ENCODE measurements at places on chromosomes 12 and 14.

DNA sequence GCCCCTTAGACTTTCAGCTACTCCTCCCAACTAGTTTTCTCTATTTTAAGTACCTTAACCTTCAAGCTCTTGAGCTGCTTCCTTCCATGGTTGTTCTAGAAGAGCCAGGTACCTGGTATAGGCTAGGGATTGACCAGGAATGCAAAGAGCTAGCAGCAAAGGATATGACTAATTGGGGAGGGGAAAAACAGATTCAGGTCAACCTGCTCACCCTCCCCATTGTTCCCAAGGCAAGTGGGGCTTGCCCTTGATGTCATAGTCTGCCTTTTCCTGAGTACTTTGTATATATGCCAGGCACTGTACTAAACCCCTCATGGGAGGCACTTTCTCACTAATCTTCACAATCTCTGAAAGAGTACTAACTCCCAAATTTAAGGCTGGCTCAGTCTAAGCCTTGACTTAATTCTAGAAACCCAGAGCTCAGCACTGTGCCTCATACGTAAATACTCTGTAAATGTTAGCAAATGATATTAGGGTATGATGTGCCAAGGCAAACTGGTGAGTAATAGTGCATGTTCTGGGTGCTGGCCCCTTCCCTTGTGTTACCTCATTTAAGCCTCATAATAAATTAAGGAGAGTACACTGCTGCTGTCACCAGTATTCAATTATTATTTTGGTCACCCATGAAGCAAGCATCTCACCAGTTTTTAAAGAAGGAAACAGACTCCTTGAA is 42.2 kb downstream of the SUDS3 start:
- no peak for DNase-seq

GRCh38 chr14:90732718-90733117 is 83.5 kb downstream of the TTC7B start:
- peak; percentile 52 for DNase-seq

DNA sequence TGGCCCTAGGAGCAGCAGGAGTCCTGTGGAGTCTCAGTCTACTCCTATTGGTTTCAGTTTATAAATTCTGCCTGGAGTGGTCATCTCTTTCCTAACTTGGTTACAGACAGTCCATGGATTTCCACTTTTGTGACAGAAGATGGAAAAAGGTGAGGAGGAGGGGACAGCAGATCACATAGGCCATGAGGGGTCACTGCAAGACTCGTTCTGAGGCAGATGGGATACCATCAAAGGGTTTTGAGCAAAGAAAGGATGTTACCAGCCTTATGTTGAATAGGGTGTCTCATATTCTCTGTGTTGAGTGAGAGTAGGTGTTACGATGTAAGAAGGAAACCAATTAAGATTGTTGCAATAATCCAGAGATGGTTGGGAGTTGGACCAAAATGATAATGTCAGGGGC is 15.3 kb downstream of the PDE3A start:
- DNase-seq = no peak

DNA sequence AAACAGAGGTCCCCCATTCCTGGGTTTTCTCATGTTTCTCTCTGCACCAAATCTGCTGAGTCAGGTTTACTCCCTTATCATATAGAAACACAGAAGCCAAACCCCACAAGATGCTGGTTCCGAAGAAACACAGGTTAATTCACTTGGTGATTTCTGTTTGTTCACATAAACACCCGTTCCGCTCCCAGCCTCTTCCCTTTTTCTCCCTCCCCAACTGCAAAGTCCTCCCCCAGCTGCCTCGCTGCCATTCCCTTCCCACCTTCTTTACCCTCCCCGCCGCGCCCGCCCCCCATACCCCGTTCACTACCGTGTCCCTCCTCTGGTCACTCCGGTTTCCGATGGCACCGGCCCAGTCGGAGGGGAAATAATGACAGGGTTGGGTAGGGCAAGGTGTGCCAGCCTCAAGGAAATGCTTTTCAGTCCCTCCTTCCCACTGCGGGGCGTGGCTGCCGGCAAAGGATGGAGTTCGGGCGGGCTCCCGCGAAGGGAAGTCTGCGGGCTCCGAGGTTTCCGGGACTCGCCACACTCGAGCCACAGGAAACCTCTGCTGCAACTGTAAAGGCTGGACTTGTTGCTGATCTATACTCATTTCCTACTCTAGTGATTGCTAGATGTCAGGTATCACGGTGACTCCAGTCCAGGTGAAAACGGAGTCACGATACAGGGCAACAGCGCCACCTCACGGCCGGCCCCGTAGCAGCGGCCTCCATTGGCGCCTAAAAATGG is at the start of gene STYK1:
Gene STYK1 (minus strand): TSS at position 394 of the 726 bp plus-strand sequence. CDS start 39,434 bp downstream, outside the sequence.
- peak; percentile 26 for DNase-seq

GRCh38 chr12:20369305-20370013 is 1.1 kb downstream of the PDE3A start:
- DNase-seq = peak; percentile 16

GRCh38 chr14:95302667-95303506 is 16.8 kb downstream of the CLMN start:
- no peak for DNase-seq

DNA sequence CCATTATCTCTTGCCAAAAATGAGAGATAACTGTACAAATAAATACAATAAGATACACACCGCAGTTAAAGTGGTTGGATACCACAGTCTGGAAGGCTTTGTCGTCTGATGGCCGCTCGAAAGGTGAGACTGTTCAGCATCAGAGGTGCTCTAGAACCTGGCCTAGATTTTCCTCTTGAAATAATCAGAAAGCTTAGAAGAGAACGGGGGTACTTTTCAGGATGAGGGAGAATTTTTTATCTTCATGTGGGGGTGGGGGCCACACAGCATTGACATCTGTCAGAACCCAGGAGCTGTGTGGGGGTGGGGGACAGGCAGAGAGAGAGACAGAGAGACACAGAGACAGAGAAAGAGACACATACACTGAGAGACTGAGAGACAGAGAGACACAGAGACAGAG is 90.5 kb downstream of the GALNT9 start:
- no peak for DNase-seq

- no peak for DNase-seq
These were observed 313.0 kb downstream of the CEP128 start for GRCh38 chr14:80628547-80628946.

GRCh38 chr12:5588591-5588990 is 156.7 kb downstream of the NTF3 start:
- DNase-seq = no peak

- no peak for DNase-seq
These were observed 80.0 kb downstream of the CIT start for GRCh38 chr12:119797090-119797489.

DNA sequence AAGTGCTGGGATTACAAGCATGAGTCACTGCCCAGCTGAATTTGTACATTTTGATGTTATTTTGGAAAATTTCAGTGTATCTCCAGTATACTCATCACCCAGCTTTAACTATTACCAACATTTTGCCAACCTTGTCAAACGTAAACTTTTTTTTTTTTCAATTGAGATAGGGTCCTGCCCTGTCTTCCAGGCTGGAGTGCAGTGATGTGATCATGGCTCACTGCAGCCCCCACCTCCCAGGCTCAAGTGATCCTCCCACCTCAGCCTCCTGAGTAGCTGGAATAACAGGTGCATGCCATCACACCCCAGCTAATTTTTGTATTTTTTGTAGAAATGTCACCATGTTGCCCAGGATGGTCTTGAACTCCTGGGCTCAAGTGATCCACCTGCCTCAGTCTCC is 29.2 kb downstream of the MDM2 start:
- peak; percentile 47 for DNase-seq

DNA sequence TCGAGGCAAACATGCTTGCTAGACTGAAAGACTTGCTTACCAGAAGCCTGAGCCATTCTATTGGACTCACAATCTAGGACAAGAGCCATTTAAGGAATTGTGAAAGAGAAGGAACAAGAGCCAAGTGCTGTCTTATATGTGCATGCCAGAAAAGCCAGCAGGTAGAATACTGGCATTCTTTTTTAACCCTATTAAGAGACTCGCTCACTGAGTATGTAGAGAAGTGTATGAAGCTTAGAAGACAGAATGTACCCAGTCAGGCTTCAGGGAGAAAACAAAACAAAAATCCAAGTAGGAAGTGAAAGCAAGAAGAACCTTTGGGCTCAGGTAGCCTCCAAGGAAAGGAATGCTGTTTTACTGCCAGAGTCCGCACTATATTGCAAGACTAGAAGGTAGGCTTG is 65.9 kb downstream of the DCAF5 start:
- no peak for DNase-seq

DNA sequence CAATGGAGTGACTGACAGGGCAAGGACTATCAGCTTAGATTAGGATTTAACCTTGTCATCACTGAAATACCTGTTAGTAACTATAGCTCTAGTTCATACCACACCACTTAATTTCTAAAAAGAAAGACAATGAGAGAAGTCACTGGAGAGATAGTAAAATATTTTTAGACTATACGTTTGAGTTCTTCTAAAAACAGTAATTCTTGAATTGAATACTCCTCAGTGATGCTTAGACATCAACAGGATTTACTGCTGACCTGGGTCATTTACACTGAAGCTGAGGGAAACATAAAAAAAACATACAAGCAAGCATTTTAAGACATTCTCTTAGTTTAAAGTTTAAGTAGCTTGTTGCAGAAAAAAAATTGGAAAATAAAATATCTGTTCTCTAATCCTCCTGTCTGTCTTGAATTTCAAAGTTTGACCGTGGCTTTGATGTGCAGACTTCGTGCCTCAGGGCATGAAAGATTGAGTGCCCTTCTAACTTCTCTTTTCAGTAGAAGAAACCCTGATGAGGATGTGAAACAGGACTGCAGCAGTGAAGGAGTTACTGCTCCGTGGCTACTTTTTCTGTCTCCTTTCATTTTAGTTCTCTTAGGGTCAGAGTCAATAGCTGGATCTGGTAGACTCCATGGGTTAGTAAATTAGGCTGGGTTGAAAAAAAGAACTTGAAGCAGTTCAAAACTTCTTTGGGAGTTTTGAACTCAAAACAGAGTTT is 172.2 kb downstream of the PTPRO start:
- DNase-seq = no peak

- no peak for DNase-seq
These were observed 571 bp downstream of the ZNF891 start for GRCh38 chr12:133129368-133130037.

DNA sequence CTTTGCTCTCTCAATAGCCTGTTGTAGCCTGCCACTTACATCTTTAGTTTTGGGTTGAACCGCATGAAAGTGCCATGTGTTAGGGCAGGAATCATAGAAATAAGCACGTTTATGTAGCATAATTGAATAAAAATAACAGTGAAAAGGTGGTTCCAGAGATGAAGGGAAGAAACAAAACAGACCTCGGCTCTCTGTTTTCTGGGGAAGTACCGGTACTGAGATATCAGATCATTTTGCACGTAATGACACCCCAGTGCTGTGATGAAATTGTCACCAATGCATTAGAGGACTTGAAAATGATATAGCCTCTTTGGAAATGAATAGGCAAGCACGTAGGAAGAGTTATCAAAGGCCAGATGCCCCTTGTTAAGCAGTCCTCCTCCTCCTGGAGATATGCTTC is 42.5 kb upstream of the DLK1 start:
- DNase-seq = no peak

DNA sequence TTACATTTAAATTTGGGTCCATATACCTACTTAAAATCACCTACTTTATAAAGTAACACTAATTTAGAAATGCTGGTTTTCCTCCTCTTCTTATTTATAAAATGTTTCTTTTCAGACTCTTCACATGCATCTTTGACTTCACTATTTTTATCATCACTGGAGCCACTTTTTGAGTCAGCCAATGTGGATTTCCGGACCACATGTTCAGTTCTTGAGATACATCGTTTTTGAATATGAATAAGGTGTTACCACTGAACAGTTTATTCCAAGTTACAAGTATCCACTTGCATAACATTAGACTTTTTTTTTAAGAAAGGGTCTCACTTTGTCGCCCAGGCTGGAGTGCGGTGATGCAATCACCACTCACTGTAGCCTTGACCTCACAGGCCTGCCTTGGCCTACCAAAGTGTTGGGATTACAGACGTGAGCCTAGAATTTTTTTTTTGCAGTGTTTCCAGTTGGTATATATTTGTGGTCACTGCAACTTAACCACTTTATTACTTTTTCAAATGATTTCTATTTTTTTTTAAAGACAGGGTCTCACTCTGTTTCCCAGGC is 5.7 kb downstream of the FNTB start:
- no peak for DNase-seq

- DNase-seq = peak; percentile 86
These were observed 14.3 kb upstream of the PAPLN start for GRCh38 chr14:73223049-73223448.

- DNase-seq = no peak
These were observed 70.6 kb upstream of the SLC24A4 start for GRCh38 chr14:92252323-92252722.

GRCh38 chr12:78712834-78713481 is 151.6 kb upstream of the SYT1 start:
- no peak for DNase-seq

DNA sequence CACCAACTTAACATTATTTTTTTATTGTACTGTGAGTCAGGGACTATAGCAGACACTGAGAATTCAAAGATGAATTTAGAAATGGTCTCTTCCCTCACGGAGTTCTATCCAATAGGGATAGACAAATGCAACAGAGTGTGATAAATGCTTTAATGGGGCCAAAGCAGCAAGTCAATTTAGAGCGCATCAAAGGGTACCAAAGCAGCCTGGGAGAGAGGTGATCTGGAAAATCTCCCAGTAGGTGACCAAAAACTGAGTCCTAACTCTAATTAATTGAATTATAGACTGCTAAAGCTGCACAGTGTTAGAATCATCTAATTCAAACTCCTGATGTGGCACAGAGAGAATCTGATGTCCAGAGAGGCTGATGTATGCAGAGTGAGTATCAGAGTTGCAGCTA is 2.6 kb downstream of the LIN7A start:
- no peak for DNase-seq

DNA sequence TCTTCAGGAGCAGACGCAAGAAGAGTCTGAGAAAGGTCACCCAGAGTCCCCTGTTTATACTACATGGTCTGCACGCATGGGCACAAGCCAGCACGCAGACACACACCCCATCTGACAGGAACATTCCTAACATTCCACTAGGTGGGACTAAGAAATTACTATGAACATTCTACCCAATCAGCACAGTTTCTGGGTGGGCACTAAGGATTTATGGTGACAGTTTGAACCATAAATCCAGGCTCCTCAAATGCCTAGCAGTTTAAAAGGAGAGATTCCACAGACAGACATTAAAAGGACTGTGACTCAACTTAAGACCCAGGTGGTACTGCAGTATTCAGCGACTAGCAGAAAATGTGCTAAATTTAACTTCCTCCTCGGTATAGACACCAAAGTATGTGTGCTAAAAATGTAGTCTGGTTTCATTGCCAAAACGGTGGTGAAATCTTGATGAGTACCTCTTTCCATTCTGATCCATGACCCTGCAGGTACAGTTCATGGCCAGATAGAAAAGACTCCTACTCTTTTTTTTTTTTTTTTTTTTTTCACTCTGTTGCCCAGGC is 16.2 kb downstream of the ABHD4 start:
- DNase-seq = no peak

DNA sequence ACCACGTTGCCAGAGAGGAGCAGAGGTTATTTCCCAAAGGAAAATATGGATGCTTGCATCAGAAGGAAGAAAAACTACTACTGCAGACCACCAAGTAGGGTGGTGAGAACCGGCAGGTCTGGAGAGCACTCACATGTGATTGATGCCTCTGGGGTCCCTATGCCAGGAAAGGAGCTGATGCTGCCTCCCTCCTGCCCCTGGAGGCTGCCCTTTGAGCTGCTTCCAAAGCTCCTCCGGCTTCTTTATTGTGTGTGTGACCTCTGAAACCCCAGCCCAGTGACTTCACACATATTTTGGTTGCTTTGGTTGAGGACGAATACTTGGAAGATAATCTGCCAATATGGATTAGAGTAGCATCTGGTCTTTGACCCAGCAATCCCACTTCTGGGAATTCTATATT is 133.4 kb downstream of the AACS start:
- no peak for DNase-seq

- no peak for DNase-seq
These were observed 18.3 kb downstream of the ARMH4 start for GRCh38 chr14:58133739-58134138.

Measured in inflammatory macrophage treated with lipopolysaccharide for 1 hour (primary cell).